Stimulated activated CD4-positive, alpha-beta T cell treated with anti-CD3 and anti-CD28 coated beads, Interleukin-1b, Interleukin-23, amount 100 ng/mL, for 24 hours (primary cell): ENCODE measurements at places on chromosomes 1 and 21.

GRCh38 chr1:232059726-232060374 lies 433.3 kb downstream of the DISC1 start:
- no peak for DNase-seq

GRCh38 chr1:66757722-66758240 lies 5.5 kb downstream of the DYNLT5 start:
- DNase-seq, result no peak

DNA sequence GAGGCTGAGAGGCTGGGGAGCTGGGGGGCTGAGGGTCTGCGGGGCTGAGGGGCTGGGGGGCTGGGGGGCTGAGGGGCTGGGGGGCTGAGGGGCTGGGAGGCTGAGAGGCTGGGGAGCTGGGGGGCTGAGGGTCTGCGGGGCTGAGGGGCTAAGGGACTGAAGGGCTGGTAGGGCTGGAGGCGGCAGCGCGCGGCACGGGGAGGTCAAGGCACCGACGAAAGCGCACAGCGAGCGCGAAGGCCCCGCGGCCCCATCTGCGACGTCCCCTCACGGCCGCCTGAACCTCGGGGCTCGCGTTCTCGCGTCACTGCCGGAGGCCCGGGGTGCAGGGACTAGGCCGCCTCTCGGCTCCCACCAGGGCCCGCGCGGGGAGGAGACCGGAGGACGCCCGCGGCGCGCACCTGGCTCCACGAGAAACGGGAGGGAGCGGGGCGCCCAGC lies 356 bp downstream of the INTS11 start:
- DNase-seq, result no peak

- DNase-seq, result no peak
Observed at GRCh38 chr1:117143172-117143571, 21.6 kb upstream of the TRIM45 start.

- DNase-seq, result peak; percentile 52
Observed at GRCh38 chr1:9728451-9729295, 77.1 kb downstream of the PIK3CD start.

GRCh38 chr1:155938220-155938627 lies 3.2 kb upstream of the RXFP4 start:
- DNase-seq, result no peak

- no peak for DNase-seq
Observed at GRCh38 chr1:3016641-3017439, 4.4 kb upstream of the ACTRT2 start.

DNA sequence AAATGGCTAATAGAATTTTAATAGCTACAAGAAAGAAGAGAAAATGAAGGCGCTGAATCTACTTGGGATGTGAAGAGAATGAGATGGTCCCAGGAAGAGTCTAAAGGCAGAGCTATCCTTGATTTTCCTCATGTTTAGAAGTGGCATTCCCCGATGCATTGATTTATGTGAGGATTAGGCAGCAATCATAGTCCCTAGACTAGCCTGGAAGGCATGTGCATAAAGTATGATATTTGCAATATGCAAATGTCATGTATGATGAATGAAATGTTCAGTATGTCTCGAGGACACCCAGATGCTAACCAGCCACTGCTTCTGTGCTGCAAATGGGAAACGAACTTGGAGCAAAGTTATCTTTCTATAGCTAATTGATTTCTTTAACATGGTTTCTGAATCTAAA lies 641.5 kb upstream of the PLXNA2 start:
- no peak for DNase-seq

GRCh38 chr1:73914951-73915350 lies 283.0 kb downstream of the LRRIQ3 start:
- no peak for DNase-seq

DNA sequence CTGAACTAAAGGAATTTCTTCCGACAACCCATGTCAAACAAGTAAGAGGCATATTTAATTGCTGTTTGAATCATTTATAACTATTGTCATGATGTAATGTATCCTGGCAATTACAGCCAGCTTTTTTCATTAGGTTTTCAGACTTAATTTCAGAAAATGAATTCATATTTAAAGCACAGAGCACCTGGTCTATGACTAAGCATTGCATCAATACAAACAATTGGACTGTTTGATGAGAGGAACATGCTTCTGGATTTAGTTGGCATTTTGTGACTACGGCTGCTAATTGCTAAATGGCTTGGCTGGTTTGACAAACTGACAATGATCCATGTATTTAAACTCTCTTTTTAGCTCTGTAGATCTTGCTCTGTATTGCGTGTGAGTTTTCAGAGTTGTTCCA lies 853.4 kb downstream of the NCAM2 start:
- DNase-seq, result no peak
